ENCODE measurements at places on chromosomes 1 and 21.

- DNase-seq: no peak
These were observed 473.7 kb upstream of the DEPDC1 start for GRCh38 chr1:68970571-68970970.

DNA sequence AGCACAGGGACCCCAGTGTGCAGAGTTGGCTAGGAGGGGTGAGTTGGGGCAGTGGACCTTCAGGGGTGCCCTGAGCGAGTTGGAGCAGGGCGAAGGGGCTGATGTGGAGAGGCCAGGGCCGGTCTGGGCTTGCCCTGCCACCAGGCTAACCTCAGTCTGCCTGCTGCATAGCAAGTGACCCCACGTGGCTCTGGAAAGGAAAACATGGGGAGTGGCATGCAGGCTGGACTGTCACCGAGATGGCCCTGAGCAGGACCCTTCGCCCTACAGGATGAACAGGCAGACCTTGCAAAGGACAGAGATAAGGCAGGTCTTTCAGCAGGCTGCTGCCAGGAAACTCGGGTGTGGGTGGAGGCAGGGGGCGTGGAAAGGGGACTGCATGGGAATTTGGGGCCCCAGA lies 51.5 kb downstream of the FOXO6 start:
- no peak for DNase-seq

GRCh38 chr1:247007511-247008405 lies at the start of gene ZNF695:
Gene ZNF695 (minus strand): TSS chr1:247008057. CDS start chr1:247007908, 149 bp downstream.
- no peak for DNase-seq

DNA sequence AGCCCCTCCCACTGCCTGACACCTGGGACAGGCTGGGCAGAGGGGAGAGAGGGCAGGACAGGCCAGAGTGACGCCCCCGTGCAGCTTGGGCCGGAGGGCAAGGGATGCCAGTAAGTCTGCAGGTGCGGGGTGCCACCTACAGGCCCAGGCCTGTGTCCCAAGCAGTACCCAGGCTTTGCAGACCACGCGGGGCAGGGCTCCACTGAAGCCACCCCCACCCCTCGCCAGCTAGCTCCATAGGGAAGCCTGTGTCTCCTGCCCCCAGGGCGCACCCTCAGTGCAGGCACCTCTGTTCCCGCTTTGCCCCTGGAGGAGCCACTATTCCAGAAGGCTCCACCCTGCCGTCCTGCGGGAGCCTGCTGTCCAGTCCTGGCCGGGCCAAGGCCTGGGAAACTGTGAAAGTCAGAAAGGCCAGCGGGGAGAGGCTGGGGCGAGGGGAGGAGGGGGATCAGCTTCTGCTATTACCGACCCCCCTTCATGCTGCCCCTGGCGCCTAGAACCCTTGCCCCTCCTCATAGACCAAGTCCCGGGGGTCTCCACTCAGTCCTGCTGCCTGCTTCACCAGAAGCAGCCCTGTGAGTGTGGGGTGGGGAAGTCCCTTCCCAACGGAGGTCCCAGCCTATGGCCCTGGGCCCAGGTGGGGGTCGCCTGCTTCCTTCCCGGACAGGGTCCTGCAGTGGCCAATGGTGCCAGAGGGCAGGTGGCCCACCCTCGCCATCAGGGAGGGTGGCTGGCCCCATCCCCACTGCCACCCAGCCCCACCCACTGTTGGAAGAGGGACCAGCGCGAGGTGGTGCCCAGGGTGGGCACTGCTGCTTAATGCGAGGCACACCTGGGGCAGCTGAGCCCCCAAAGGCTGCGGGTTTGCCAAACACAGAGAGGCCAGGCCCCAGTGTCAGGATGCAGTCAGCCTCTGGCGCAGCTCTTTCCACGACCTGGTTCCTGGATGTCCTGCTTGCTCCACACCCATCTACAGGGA lies 54.4 kb downstream of the KCNAB2 start:
- no peak for DNase-seq

GRCh38 chr1:228337711-228338520 lies 68.7 kb downstream of the TRIM11 start:
- DNase-seq: no peak

DNA sequence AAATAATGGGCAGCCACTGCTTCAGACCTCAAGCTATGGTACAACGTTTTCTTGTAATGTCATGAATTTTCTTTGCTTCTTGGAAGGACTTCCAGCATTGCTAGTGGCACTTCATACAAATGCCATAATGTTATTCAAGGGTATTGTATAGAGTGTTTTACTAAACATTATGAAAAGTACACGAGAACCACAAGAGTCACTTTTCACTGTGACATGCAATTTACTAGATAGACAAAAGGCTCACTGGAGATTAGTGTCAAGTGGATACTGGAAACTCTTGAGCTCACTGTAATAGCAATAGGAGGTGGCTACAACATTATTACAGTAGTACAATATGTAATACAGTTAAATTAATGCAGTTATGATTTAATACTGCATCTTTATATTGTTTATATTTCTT lies 5.3 kb upstream of the OLFM3 start:
- no peak for DNase-seq

GRCh38 chr1:14362331-14362730 lies 236.2 kb upstream of the KAZN start:
- DNase-seq: no peak

DNA sequence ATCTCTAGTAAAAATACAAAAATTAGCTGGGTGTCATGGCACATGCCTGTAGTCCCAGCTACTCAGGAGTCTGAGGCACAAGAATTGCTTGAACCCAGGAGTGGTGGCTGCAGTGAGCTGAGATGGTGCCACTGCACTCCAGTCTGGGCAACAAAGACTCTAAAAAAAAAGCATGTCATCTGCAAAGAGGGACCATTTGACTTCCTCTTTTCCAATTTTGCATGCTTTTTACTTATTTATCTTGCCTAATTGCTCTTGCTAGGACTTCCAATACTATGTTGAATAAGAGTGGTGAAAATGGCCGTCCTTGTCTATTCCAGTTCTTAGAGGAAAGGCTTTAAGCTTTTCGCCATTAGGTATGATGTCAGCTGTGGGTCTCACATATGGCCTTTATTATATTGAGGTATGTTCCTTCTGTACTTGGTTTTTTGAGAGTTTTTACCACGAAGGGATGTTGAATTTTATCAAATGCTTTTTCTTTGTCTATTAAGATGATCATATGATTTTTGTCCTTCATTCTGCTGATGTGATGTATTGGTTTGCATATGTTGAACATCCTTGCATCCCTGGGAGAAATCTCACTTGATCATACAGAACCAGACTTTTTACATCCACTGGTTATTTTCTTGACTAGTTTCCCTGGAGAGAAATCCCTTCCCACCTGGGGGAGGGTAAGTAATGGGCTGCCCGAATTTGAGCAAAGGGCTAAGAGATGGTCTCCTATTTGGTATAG lies 17.0 kb upstream of the RAP1GAP start:
- DNase-seq: no peak

GRCh38 chr1:198064181-198064580 lies 92.6 kb upstream of the NEK7 start:
- no peak for DNase-seq

DNA sequence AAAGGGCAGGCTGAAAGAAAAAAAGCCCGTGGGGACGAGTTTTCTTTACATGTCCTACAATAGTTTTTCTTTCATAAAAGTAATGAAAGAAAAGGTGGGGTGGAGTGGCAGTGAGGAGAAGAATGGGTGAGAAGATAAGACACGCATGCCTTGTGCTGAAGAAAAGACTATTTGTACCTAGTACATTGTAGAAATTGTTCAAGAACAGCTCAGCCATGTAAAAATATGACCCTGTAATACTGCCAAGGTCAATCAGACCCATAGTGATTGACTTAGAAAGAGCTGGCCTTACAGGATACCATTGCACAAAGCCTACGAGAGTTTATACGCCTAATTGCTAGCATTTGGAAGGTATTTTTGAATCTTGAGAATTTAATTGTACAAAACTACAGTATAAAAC lies 126.0 kb upstream of the NRIP1 start:
- DNase-seq: no peak

GRCh38 chr1:28341591-28341990 lies 12.8 kb downstream of the MED18 start:
- no peak for DNase-seq

DNA sequence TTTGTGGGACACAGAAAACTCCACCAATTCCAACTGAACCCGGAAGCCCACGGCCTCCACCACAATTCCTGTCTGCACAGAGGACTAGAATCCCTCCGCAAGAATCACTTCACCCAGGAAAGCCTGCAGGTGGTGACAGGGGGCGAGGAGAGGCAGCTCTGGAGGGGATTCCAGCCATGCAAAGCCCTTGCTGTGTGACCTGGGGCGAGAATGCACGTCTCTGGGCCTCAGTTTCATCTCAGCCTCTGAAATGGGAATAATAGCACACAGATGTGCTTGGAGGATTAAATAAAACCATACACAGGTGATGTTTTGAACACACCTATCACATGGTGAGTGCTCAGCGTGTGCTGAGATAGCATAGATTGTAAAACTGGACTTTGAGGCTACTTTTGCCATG lies 14.1 kb downstream of the FBXO2 start:
- no peak for DNase-seq

- DNase-seq: peak; percentile 51
These were observed 4.1 kb downstream of the ZC3H12A start for GRCh38 chr1:37478451-37478881.

Data from T follicular helper cell (primary cell).